ENCODE measurements at places on chromosomes 1 and 21.

DNA sequence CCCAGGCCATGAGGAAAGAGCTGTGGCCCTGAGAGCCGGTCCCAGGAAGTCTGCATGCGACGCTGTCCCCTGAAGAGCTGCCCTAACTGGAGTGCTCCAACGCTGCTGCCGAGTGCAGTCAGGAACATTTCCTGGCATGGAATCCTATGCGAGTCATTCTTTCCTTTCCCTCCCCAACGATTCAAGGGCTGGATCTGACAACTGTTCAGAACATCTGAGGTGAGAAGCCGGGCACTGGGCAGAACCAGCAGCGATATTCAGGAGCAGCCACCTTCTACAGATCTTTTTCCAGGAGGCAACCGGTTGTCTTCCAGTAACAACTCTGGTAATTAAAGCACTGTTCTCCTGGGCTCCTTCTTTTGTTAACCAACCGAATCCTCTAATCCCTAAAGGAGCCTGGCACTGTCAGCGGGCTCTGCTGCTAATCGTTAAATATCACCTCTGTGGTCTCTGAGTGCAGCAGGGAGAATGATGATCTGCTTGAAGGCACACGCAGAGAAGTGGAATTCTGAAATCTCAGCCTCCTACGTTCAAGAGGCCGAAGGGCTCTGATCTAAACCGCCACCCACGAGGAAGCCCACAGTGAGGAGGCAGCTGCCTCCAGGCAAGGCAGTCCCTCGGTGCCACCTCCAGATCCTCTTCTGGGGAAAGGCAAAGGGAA lies 55.8 kb downstream of the SLC45A1 start:
- DNase-seq, result peak; percentile 84

DNA sequence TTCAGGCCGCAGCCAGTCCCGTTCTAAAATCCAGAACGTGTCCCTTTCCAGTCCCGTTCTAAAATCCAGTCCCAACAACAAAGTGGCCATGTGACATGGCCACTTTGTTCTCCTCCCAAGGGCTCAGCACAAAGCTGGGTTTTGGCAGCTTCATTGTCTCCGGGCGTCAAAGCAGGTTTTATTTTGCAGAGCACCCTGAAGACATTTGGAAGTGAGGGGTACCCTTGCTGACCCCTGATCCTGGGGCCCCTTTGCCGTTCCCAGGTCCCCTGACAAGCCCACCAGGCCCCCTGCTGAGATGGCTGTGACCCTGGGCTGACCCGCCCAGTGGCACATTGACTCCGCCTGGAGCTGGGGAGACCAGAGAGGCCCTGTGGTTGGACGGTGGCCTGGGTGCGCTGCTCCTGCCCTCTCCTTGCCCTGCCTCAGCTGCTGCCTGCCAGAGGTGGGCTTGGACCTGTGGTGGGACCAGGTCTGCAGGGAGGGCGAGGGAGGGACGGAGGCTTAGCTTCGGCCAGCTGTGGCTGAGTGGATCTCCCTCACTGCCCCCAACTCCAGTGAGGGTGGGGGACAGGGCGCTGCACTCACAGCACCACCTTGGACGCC lies 4.3 kb downstream of the PFKL start:
- DNase-seq, result no peak

DNA sequence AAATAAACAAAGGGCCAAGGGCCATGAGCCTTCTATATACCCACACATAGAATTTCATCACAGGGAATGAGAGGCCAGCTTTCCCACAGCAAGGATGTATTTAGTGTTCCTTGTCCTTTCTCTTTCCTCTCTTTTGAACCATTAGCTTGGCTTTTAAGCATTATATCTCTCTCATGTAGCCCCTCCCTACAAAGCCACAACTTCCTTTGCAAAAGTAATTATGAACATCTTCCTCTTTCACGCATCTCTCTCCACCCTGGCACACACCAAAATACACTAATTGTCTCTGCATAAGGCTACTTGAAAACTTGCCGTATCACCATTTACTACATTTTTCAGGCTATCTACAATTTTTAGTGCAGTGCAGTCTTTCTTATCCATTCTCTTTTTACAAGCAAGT lies 1.9 kb upstream of the AK5 start:
- no peak for DNase-seq

- no peak for DNase-seq
Observed at GRCh38 chr1:198499588-198499987, 40.9 kb downstream of the ATP6V1G3 start.

GRCh38 chr1:55735106-55735505 lies 519.9 kb upstream of the USP24 start:
- DNase-seq, result no peak

DNA sequence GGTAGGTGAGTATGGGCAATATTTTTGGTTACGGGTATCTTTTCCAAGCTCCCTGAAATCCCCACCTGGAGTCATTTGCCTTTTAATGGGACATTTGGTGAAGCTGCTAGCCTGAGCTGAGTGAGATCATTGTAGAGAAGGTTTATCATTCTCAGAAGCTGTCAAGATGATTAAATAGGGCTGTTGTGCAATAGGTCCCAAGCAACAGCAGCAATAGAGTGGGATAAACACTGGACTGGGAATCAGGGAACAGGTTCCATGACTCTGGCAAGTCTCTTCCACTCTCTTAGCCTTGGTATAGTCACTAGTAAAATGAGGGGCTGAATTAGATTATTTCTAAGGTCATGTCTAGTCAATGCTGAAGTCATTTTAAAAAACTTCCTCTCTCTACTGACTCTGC lies 30.3 kb upstream of the FAM78B start:
- no peak for DNase-seq

GRCh38 chr1:42479621-42480020 lies 16.5 kb downstream of the CCDC30 start:
- peak; percentile 26 for DNase-seq

DNA sequence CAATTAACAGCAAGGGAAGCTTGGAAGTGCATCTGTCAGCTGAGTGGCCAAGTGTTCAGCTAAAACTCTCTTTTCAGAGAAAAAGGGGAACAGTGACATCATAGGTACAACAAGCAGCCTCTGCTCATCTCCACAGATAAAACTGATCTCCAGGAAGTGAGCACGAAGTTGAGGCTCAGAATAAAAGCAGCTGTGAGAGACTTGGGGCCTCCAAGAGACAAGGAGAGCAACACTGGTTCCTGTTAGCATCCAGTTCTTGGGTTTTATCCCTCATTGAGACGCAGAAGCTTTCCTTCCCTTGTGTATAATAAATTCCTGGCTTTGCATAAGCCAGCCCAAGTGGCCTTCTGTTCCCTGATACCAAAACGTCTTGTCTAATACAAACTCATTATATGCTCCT lies 20.0 kb upstream of the CNN3 start:
- no peak for DNase-seq

- no peak for DNase-seq
Observed at GRCh38 chr1:162720996-162721395, 69.5 kb upstream of the HSD17B7 start.

DNA sequence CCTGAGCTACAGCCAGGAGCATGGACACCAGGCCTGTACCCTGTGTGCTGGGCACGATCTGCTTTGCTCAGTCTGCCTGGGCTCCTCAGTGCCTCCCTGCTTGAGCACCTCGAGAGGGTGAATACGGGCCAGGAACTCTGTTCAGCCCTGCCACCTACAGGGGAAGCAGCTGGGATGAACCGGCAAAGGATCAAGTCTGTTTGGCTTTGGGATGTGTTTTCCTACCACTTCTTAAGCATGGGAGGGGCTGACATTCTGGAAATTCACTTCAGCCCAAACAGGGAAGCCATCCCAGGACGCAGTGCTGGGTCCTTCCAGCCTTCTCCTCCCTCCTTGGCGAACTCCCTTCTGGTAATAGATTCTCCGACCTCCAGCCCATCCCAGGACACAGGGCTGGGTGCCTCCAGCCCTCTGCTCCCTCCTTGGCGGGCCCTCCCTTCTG lies 55.8 kb upstream of the SELENON start:
- DNase-seq, result peak; percentile 62

DNA sequence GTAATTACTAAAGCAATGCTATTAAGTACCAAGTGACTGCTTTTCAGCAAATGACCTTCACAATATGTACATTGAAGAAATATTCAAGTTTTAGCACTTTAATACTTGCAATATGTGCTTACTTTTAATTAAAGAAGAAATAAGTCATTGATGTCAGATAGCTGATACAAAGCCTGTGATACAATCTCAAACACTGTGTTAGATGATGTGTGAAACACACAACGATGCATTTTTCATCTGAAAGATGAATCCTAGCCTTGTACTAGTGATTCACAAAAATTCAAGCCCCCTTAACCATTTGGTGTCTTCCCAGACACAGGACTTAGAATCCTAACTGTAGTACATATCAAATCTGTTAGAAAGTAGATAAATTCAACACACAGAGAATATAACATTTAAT lies 724.1 kb upstream of the ADAMTS5 start:
- no peak for DNase-seq

DNA sequence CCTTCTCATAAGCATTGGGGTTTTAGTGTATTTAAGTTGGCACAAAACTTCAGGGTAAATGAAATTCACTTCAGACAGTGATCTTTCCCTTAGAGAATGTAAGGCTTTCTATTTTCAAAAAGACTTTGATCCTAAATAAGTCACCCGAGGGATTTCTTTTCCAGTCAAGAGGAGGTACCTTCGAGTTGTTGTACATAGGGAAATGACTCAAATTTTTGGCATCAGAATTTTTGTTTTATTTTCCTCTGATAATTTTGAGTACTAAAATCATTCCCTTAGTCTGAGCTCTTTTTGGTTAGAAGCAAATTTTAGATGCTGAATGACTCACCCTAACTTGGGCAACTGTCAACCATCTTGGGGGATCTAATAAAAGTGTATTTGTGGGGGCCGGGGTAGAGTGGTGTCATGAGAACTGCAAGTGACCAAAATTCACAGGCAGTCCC lies 193.9 kb downstream of the DHRS3 start:
- peak; percentile 85 for DNase-seq

DNA sequence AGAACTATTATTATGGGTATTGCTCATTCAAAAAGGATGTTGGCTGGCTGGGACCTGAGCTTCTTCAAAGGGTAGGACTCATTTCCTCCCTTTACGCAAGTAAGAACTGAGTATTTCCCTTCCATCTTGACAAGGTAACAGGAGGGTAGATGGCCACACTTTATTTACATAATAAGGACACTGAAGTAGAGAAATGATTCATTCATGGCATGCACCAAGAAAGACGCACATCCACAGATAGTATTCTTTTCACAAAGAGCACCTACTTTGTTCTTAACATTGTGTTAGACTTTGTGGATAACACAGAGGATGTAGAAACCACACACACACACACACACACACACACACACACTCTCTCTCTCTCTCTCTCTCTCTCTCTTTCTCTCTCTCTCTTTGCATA lies 82.9 kb downstream of the FAM78B start:
- peak; percentile 64 for DNase-seq

DNA sequence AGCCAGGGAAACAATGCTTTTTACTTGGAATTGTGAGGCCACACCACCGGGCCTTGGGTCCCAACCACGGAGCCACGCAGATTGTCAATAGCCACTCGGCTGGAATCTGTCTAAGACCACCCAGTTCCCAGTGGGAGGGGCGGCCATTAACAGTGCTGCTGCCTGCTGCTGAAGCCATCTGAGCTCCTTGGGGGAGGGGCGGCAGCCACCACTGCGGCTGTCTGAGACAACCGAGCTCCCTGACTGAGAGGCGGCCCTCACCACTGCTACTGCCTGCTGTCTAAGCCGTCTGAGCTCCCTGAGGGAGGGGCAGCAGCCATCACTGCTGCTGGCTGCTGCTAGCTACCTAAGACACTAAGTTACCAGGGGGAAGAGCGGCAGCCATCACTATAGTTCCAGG lies 64.3 kb downstream of the DMRTA2 start:
- no peak for DNase-seq

DNA sequence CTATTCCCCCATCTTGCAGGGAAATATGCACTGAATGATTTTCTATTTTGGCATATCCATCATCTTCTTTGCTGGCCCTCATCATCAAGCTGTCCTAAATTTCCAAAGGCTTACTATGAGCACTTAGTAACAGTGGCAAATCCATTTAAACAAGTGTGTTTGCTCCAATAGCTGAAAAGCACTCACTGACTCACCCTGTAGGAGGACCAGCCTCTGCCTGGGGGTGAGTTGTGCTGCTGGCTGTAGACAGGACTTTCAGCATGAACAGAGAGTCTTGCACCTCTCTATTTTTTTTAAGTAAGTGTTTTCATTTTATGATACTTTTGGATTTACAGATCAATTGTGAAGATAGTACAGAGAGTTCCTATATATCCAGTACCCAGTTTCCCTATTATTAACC lies 97.3 kb downstream of the SLC35F3 start:
- no peak for DNase-seq

DNA sequence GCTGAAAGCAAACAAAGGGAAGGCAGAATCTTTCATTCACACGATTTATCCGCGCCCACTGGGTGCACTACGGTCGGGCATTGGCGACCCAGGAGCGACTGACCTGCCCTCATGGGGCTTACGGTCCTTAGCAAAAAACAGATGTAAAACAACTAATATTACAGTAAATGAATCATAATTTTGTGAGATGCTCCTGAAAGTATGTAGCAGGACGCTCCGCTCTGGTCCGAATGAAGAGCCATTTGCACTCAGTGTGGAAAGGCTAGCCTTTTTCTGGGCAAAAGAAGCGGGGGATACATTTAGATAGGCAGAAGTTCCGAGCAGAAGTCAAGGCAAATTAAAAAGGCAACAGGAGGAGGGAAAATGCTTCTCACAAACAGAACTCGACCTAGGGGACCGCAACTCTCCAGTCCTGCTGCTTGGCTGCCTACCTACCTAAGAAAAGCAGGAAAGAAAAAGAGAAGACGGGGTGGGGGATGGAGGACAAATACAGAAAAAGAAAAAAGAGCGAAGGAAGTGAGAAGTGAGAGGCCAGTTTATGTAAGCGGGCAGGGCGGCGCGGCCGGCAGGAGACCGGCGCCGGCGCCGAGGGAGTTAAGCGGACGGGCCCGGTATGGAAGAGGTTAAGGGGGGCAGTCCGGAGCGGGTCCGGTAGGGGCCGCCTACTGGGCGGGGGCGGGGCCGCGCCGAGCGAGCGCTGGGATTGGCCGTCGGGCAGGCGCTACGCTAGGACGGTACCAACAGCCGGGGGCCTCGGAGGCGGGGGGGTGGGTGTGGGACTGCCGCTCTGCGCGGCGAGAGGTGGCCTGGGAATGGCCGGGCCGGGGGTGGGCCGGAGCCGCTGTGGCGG lies at the start of gene FAM20B:
Gene FAM20B, plus strand, starts transcription at position 770 of the 850 bp plus-strand sequence. CDS start 17,954 bp downstream, outside the sequence.
- DNase-seq, result peak; percentile 97

GRCh38 chr1:78177708-78178270 lies 132.0 kb downstream of the GIPC2 start:
- no peak for DNase-seq

DNA sequence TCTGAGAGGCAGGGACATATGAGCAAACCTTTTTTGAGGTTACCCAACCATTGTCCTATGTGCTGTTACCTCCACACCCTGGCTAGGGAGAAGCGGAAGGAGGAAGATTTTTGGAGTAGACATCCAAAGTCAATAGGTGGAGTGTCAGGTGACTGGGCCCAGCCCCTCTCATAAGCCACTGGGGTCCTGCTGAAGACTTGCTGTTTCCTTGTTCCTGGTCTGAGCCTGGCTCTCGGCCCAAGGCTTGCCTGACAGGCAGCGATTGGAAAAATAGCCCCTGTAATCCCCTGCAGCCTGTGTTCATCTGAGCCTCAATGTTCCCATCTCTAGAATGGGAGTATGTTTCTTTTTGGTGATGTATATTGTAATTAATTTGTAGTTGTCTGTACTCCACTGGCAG lies 6.9 kb upstream of the PIGR start:
- no peak for DNase-seq

All from cardiac fibroblast (primary cell).